ENCODE measurements at places on chromosomes 5 and 9.

DNA sequence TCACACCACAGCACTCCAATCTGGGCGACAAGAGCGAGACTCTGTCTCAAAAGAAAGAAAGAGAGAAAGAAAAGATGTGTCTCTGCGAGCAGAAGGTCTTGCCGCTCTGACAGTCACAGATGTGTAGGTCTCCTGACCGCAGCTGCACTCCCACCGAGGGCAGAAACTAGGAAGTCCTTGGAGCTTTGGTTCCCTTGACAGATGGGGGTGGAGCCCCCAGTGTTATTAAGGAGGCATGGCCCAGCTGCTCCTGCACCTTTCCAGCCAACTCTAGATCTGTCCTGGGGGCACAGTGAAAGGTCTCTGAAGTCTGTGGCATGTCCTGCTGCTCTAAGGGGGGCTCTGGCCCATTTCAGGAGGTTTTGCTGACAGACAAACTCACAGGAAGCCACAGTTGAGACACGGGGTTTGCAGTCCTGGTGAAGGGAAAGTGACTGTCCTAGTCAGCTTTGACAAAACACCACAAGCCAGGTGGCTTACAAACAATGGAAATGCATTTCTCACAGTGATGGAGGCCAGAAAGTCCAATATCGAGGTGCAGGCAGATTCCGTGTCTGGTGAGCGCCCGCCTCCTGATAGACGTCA, 9.0 kb upstream of the DIPK1B start:
- no peak for DNase-seq

GRCh38 chr9:123642291-123643278, 286.6 kb downstream of the CRB2 start:
- DNase-seq: no peak

DNA sequence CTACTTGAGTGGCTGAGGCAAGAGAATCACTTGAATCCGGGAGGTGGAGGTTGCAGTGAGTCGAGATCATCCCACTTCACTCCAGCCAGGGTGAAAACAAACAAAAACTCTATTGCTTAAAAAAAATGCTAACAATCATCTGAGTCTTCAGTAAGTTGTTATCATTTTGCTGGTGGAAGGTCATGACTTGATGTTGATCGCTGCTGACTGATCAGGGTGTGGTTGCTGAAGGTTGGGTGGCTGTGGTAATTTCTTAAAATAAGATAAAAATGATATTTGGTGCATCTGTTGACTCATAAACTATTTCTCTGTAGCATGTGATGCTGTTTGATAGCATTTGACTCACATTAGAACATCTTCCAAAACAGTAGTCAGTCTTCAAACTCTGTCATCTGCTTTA, 349.4 kb upstream of the PAPPA start:
- no peak for DNase-seq

DNA sequence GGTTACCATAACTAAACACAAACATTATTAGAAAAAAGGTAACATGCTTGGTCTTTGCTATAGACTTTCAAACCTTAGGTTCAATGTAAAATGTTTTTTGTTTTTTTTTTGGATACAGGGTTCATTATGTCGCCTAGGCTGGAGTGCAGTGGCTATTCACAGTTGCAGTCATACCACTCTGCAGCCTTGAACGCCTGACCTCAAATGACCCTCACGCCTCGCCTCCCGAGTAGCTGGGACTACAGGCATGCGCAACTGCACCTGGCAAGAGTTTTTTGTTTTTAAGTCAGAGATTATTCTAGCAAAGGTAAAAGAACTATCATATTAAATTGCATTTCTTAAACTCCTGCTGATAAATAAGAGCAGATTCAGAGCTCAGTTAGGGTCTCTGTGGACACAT, 55.1 kb upstream of the NR5A1 start:
- DNase-seq: no peak

DNA sequence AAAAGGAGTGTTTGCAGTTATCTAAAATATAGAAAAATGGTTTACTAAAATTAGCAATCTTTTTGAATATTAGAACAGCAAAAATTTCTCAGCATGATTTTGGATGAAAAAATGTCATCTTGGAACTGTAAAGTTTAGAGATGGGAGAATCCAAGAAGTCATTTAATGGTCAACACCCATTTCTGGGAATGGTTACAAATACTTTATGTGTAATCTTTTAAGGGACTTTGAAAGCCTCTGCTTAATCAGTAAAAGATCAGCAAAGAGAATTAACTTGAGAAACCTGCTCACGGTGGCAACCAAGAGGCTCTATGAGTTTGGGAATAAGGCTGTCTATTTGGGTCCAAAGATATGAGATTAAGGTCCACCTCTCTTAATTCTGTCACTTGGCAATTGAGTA, 13.0 kb downstream of the C1QTNF3 start:
- DNase-seq: no peak

DNA sequence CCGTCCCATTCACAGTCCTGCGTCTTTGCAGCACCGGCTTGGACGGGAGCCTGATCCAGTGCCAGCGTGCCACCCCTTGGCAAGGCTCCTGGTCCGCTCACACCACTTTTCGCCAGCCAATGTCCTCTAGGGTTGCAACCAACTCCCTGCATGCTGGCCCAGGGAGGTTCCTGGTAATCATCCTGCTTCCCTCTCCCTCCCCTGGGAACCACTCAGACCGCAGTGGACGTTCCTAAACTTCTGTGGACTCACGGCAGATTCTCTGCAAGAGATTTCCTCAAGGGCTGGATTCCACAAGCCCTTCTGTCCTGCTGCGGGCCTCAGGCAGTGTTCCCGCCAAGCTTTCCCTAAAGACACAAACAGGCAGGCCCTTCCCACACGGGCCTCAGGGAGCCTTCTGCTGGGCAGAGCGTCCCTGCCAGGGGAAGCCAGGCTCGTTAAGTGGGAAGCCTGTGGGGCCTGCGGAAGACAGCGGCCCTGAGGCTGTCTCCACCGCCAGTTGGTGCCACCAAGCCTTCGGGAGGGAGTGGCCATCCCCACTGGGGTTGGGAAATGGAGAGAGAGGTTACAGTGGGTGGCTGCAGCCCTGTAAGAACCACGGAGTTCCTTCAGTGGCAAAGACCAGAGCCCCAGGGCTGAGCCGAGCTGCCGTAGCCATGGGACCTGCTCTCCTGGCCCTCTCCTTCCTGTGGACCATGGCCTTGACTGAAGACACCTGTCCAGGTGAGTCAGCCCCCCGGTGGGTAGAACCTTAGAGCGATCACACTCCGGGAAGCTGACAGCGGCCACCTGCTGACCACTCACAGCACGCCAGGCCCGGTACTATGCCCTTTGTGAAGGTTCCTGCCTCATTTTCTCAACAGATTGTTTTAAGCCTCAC, 16.4 kb upstream of the FCN2 start:
- DNase-seq: no peak

DNA sequence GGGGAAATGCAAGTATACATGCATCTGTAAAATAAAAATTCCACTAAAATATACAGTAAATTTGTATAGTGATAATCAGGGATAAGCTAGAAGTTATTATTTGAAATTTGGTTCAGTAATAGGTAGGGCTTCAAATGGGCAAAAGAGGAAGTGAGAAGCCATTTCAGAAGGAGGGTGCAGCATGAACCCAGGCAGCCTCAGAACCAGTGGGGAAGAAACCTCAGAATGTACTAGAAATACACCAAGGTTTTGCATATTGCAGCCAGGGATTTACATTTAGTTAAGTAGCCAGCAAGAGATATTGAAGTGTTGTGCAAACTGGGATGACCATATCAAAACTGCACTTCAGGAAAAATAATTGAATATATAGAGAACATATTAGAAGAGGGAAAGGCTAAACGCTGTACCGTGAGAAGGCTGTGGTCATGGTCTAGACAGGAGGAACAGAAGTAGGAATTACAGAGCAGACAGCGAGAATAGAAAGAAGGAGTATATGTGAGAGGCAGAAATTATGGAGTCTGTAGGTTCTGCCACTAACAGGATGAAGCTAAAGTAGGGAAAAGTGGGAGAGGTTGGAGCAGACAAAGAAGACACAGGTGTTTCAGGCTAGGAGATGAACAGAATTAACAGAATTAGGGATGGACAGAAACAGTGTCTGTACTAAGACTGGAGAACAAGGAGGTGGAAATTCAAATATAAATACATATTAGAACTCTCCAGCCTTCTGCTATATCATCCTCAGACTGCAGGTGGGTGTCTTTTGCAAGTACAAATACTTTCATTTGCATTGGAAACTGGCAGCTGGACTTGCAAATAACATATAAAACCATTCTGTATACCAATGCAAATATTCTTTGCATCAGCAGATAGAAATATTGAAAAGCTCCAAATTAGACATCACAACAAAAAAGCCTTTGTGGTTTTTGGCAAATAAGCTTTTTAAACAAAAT, 335.6 kb downstream of the ZNF608 start:
- DNase-seq: no peak

GRCh38 chr5:15933259-15934207, 246.1 kb downstream of the MARCHF11 start:
- no peak for DNase-seq

DNA sequence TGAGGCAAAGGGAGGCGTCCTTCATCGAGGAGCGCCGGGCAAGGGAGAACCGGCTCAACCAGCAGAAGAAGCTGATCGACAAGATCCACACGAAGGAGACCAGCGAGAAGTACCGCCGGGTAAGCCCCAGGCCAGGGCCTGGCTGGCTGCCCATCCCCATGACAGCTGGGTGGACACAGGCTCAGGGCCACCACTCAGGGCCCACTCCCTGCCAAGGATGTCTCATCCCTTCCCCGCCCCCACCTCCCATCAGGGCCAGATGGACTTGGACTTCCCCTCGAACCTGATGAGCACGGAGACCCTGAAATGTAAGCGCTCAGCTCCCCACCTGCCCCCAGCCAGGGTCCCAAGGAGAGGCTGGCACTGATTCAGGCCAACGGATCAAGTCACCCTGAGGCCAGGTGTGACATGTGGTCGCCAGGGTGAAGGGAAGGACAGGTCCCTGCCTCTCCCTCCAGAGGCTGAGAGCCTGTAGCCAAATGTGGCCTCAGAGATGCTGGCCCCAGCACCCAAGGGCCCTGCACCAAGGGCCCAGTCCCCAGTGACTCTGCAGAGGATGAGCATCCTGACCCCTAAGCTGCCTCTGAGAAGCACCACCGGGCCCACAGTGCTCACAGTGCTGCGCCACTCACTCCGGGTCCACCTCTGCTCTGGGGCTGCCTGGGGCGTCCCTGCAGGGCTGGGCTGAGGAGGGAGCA, 3.1 kb upstream of the RABL6 start:
- no peak for DNase-seq

DNA sequence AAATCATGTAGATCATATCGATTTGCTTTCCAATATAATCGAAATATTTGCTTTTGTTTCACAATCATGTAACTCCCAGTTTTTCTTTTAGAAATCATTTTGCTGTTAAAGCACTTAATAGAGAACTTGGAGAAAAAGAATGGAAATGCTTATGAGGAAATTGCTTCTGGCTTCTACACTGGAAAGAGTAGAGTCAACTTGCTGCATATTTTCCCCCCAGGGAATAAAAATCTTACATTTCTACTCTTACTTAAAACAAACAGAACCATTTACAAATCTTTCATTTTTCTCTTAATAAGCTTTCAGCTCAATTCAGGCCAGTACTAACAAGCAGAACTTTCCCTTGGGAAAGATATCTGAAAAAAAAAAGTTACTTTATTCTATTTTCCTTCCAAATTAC, 312.0 kb downstream of the CHSY3 start:
- no peak for DNase-seq

GRCh38 chr5:36939969-36940858, 63.6 kb downstream of the NIPBL start:
- DNase-seq: no peak

- DNase-seq: no peak
Measured at GRCh38 chr5:39121315-39121714, 47.1 kb upstream of the RICTOR start.

GRCh38 chr5:174723979-174724483, 351 bp upstream of the MSX2 start:
- DNase-seq: no peak

DNA sequence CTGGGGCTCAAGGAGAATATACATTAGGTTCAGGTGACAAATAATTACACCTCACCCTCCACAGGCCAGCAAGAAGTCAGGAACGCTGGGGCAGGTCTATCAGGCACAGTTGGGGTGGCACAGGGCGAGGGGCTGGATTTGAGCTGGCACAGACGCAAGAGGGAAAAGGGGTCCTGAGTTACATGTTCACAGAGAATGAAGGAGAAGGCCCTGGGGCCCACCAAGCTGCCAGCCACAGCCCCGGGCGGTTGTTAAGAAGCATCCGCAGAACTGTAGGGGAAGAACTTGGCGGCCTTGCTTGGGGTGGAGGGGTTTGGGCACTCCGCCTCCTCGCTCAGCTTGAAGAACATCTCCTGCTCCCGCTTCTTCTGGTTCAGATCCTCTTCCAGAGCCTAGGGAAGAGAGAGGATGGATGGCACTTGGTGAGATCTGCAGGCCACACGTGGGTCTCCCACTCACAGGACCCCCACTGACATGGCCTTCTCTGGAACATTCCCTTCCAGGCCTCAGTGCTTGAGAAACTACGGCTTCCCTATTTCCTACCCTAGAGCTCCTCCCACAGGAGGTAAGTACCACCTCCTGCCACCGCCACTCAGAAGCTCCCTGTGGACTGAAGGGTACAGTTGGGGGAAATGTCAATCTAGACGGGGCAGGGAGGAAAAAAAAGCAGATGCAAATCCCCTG, 38.3 kb upstream of the FBXW11 start:
- no peak for DNase-seq

DNA sequence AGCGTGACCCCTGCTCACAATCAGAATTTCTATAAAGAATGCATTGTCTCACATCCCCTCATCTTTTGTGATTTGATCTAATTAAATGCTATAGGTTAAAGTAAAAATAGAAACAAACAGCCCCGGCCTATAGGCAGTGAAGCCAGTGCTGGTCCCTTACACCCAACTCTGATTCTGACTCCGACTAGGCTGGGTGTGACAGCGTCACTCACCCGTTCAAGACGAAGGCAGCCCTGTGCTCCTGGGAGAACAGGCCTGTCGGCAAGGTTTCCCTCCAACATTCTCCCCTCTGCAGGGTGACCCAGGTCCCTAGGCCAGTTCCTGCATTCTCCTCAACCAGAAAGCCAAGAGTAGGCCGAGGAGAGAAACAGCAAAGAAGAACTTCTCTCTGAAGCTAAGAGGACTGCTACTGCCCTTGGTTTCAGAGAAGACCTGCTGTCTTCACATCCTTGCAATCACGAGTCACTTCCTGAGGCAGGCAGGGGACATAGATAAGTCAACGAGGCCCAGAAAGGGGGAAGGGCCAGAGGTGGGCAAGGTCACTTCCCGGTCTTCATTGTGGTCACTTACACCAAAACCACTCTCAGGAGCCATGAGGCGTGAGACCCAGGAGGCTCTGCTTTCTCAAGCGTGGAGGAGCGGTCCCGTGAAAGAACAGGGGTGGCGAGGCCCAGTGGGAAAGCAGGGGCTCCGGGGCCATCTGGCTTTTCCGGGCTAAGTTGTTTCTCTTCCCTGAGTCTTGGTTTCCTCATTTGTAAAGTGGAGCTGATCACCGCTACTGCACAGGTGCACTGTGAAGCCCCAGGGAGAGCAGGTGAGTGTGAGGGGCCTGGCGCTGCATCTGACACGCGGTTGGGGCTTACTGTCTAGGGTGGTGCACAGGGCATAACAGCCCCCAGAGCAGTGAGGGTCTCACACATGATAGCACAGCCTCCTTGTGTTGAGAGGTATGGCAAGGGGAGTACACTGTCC, 200.8 kb downstream of the CRB2 start:
- no peak for DNase-seq
